GM04504 (cell line): ENCODE measurements at places on chromosomes 7 and 10.

DNA sequence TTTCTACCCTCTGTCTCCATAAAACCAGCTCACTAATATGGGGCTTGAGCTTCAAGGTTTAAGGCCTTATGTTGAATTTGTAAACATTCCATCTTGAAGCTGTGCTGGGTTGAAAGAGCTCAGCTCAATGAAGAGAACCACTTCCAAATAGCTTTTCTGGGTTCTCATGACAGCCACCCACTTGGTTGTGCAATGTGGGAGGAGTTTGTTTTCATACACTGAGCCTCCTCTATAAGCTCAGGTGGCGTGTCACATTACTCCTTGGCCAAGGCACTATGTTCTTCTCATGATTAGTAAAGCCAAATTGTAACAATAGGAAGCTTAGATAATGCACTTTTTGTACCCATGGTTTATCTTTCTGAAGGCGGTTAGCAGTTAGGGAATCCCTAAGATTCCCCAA, 265.6 kb downstream of the PTEN start:
- DNase-seq: no peak

DNA sequence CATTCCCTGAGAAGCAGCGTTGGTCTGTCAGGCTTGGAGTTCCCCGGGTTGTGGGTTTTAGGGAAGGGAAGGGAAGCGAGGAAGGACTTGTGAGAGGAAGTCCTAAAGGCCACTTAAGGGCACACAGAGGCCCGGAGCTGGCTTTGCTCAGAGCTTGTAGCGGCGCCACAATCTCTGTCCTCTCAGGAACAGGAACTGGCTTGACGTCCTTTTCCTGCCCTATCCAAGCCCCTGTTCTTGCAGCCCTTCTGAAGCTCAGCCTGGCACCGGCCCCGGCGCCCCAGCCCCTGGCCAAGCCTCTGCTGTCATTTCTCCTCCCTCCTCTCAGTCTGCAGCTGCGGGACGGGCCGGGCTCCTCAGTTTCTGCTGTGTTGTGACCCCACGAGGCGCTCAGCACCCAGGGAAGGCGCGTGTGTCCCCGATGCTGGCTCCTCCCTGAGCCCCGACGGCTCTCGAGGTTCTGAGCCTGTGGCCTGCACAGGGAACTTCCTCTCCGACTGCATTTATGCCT, at the start of gene GIMAP8:
GIMAP8 (plus strand) TSS at position 140 of the 511 bp plus-strand sequence. CDS start 16,069 bp downstream, outside the sequence.
- no peak for DNase-seq

- no peak for DNase-seq
These were observed 103.5 kb upstream of the NANOS1 start for GRCh38 chr10:118926072-118926417.

GRCh38 chr10:8026349-8027259, 27.9 kb upstream of the GATA3 start:
- DNase-seq: no peak

DNA sequence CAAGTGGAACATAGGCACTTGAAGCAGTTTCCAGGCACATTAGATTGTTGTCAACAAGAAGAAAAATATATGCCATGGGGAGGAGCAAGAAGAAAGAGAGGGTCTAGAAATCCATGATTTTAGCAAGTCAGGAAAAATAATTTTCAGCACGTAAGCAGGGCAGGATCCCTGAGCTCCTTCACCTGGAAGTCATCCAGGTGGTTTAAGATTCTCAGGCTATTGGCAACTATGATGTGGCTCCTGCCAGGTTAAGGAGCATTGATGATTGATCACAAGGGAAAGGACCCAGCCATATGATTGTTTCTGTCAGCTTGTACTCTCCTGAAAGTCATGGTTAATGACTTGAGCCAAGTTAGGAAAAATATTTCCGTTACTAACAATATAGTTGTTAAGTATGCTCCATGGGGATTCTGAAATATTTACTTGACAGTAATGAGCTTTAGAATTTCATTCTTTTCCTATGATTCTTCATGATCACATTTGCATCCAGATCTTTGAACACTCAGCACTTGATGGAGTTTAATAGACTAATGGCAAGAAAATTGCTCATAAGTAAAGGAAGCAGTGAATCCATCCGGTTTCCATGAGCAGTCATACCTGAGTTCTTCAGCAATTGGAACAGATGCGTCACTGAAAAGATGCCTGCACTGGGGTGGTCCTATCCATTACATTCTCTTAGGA, 209.1 kb downstream of the BICC1 start:
- DNase-seq: no peak

DNA sequence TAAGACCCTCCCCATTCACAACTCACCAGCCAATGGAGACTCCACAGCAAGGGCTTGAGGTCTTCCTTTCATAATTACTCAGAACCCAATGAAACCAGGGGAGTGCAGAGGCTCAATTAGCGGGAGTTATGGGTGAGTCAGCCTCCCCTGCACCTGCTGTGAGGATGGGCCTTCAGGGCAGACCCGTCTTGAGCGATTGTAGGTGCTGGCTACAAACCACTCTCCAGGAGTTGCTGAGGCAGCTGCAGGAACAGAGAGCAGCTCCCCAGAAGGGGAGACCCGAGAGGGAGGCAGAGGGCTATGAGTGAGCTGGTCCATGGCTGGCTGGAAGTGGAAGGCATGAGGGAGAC, 58.5 kb upstream of the SORCS3 start:
- no peak for DNase-seq

- no peak for DNase-seq
These were observed 9.3 kb upstream of the MCU start for GRCh38 chr10:72682638-72683037.

- no peak for DNase-seq
These were observed 9.2 kb downstream of the DNA2 start for GRCh38 chr10:68462536-68462935.

DNA sequence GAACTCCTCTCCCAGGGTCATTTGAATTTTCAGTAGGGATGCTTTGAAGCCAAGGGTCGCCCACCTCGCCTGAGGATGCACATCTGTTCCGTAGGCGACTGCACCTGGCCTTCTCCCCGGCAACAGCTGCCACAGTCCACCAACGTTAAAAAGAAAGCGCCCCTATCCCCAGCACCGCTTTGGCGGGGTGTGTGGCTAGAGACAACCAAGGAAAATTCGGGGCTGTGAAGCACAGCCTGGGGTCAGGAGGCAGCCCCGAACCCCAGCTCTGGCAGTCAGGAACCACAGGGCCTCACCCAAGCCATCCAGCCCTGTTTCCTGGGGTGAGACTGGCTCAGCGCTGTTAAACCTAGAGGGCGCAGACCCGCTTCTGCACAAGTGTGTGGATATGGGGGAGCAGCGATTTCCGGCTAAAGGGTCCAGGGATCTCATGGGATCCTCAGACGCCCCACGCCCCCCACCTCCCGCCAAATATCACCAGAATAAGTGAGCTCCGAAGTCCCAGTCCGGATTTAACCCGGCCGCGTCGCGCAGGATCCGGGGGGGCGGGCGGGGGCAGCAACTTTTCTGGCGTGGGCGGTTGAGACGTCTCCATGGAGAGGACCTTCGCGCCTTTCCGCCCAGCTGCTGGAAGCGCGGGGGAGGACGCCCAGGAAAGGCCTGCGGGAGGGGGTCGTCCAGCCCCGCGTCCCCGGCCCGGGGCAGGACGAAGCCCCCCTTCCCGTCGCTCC, 822 bp downstream of the ZC3HAV1L start:
- DNase-seq: no peak

GRCh38 chr7:152674860-152675758, 832 bp downstream of the XRCC2 start:
- DNase-seq: no peak

- no peak for DNase-seq
These were observed 99.9 kb downstream of the PRKAG2 start for GRCh38 chr7:151776876-151777494.

- DNase-seq: no peak
These were observed 22.5 kb downstream of the EPHB4 start for GRCh38 chr7:100804681-100805431.

DNA sequence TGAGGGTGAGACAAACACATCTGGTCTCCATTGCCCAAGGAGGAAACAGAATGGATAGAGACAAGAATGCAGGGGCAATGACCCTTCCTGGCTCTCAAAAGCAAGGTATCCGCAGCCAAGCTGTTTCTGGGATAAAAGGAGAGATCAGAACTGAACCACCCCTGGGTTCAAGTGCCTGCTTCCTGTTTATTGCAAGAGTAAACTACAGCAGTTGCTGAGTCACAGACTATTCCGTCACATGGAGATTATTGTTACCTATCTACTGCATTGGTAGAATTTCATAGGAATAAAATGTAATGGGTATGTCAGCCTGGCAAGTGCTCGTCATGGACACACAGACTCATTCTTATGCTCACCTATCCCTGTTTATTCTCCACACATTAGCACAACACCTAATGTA, 821.6 kb downstream of the GRID1 start:
- no peak for DNase-seq

DNA sequence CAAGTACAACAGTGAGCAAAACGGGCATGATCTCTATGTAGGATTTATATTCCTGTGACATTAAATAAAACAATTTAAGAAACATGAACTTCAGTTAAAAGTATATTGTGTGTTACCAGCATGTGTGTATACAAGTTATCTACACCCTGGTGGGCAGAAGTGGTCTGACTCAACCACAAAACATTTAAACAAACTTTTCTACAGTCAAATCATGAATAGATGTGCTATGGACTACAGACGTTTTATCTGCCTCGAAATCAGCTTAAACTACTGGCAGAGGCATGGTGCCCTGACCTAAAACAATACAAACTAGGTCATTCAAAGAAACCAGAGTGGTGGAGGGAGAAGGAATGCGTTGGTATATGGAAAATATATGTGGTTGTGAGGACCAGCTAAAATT, 3.6 kb downstream of the ARL3 start:
- peak; percentile 35 for DNase-seq

DNA sequence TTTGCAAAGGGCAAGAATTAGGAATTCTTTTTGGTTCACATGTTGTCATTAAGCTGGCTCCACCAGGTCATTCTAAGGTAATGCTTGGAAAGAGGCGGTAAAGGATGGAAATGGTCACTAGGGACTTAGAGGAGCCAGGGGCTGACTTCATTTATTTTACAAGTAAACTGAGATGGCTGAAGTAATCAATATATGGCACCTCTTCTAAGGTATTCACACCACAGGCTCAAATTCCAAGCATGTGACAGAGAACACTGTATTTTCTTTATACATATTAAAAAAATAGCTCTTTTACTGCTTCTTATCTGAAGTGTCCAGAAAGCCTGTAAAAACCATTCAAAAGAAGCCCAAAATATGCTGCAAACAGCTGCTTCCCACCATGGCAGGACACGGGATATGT, 239.0 kb downstream of the GLI3 start:
- no peak for DNase-seq

DNA sequence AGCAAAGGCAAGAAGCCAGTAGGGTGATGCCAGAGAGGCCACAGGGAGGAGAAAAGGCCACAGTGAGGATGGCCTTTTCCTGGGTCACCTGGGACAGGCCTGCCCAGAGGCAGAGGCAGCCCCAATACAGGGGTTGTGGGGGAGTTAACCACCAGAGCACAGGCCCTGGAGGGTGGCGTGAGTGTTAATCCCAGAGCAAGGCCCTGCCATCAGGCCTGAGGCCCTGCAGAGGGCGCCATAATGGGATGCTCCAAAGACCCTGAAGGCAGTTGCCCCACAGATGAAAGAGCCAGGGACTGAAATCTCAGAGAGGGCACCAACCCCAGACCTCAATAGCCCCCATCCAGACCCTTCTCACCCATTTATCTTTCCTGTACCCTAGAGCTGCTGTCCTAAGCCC, 23.9 kb downstream of the SLC13A4 start:
- no peak for DNase-seq

- no peak for DNase-seq
These were observed 44.8 kb downstream of the TMEM209 start for GRCh38 chr7:130160455-130160854.

DNA sequence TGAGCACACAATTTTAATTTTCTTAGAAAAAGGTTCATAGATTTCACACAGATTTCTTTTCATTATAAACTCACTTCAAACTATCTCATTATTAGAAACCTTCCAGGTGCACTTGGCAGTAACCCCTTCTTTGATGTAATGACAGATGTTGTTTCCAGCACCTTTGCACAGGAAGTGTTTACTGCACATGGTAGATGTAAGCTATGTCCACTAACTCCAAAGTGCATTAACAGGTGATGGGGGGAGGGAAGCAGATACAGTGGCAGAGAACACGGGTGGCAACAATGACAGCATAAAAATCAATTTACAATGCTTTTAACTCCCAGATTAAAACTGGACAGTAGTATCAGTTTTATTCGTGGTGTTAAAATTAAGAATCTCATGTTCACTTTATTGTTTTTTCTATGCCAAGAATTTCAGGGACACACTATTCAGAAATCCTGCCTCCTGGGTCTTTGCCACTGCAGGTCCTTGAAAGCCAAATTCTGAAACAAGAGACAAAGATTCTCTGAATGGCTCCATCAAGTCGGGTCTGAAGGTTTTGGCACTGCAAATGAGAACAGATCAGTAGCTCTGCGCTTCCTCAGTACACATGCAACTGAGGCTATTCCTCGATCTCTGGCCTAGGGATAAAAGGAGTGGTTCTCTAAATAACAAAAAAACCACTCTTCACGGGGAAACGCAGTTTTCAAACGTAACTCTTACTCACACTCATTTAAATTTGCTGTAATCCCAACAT, 187.7 kb downstream of the JAZF1 start:
- no peak for DNase-seq

DNA sequence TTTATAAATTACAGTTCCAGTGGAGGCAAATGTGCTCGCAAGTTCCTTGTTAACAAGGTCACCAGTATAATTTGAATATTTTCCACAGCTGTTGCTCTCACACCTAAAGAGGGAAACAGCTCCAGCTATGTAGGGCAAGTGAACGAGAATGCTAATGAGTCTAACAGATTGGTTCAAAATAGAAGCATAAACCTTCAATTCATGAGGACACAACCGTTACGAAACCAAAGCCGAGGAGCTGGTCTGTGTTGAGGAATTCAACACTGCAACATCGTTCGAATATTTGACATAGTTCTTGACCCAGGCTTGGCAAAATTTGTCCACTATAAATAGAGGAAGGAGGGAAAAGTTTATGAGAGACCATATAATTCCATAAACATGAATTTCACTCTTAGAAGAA, 161.3 kb downstream of the KLF6 start:
- DNase-seq: peak; percentile 33

DNA sequence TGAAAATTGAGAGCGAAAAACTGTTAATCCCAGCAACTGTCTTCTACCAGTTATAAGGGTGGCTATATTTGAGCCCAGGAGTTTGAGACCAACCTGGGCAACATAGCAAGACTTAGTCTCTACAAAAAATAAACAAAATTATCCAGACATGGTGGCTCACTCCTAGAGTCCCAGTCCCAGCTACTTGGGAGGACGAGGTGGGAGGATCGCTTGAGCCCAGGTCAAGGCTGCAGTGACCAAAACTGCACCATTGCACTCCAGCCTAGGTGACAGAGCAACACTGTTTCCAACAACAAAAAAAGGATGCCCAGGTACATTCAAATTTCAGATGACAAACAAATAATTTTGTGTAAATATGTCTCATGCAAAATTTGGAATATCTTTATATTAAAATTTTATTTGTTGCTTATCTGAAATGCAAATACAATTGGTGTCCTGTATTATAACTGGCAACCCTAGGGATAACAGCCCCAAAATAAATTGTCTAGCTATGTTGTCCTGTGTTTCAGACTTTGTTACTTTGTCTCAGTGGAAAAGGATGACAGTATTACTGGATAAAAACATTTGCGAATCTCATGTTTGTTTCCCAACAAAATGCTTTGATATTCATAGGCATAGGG, 26.7 kb downstream of the FAM171A1 start:
- no peak for DNase-seq
